ENCODE measurements at places on chromosomes 11 and 22.

DNA sequence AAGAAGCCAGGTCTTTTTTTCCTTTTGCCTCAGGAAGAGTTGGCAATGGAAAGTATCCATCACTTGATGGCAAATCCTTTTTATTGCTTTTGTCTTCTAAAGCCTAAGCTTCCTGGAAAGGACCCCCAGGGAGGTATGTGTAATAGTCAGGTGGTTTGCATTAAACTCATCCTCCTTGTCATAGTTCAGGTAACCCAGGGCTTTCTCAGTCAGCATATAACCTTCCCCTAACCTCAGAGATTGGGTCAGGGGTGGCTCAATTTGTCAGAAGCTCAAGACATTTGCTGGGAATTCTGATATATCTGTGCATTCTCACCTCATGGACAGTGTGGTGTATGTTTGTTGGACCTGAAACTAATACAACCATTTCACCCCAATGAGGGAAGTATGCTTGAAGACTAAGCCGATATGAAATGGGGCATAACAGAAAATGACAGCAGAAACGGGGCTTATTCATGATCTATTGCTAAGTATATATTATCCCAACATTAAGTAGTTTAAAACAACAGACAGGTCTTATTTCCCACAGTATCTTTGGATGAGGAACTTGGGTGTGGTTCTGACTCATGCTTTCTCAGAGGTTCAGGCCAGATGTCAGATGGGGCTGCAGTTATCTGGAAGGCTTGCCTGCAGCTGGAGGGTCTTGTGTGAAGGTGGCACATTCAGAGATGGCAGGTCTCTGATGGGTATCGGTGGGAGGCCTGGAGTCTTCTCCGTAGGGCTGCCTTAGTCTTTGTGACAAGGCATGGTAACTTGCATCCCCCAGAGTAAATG is 135.8 kb upstream of the SPON1 start:
- DNase-seq: no peak

DNA sequence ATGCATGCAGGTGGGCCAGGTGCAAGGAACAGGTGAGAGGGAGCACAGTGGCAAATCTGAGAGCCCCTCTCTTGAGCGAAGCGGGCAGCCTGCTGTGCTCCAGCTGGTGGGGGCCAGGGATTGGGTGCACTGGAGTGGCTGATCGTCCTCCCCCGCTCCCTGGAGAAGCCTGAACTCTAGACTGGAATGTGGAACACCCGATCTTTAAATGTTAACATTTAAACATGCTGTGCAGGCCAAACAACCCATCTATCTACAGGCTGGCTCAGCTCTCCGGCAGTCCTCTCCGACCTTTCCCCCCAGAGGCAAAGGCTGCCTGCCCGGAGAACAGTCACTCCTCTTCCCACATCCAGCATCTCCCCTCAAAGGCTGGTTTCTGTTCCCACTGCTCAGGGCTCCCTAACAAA is 5.1 kb downstream of the MRGPRF start:
- no peak for DNase-seq

DNA sequence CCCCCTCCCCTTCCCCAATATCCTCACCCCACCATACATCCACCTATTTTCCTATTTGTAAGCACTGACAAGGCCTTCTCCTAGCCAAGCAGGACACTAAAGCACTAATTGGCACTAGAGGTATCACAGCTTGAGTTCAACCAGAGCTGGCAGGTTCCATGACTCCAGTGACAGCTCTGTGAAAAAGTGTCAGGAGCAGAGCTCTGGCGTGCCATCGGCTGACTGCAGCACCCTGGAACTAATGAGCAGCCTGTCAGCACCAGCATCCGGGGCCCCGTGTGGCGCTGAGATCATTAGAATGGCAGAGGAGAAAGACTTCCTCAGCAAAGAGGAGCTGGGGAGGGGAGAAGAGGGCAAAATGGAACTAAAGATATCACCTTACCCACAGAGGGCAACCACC is 847.4 kb downstream of the NTM start:
- no peak for DNase-seq

DNA sequence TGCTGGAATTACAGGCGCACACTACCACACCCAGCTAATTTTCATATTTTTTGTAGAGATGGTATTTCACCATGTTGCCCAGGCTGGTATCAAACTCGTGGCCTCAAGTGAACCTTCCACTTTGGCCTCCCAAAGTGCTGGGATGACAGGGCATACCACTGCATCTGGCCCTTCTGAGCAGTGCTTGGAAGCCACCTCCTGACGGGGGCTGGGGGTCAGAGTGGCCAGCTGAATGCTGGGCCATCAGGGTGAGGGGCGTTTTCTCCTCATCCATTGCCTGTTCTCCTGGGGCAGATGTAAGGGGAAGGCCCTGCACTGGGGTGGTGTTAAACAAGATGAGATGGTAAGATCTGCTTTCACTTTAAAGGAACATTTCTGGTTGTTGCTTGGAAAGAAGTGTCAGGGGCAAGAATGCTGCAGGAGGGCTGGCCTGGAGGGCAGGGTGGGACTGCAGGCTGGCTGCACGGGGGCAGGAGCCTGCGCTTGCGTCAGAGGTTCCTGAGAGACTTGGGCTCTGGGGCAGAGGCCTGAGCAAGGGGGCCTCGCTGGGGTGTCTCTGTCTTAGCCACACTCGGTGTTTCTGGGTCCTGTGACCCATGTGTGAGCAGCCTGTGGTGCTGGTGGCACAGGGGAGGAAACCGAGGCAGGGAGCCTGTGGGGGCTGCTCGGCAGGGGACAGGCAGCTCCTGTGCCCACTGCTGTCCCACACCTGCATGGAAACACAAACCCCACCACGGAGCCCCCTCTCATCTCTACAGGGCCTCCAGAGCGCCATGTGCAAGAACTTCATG is 17.2 kb downstream of the DGCR6L start:
- no peak for DNase-seq

GRCh38 chr11:130146796-130147195 is 12.8 kb upstream of the ST14 start:
- DNase-seq: peak; percentile 5

- no peak for DNase-seq
Measured at GRCh38 chr11:57111619-57112018, 70.1 kb upstream of the LRRC55 start.

- DNase-seq: no peak
Measured at GRCh38 chr11:26904132-26904531, 89.8 kb upstream of the FIBIN start.

DNA sequence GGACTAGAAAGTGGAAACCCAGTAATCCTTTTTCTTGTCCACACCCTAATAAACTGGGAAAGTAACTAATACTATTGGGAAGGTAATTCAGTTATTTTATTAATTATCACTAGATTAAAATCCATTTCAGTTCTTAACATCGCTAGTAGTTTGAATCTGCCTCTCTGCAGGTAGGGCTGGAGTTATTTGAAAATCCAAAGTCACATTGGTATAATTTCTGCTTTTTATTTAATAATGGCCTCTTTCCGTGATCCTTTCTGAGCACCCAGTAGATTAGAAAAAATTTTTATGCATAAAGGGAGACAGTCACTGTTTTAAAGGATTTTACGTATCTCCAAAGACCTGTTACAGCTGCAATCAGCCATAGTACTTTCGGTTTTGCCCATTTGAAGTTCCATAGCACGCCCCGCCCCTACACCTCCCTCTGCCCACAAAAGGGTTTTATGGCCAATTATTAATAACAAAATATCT is 605 bp upstream of the COPB1 start:
- peak; percentile 69 for DNase-seq

DNA sequence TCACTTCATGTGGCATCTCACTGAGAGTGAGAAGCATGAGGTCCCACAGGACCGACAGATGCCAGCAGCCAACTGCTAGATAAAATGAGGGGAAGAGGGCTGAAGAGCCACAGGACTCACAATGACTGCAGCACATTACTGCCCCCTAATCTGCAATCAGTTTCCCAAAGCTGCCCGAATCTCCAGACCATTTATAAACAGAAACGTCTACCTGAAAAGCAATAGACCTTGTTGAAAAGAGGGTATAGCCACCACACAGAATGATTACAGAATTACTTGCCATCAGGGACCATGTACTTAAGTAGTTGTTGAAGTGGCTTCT is 12.4 kb upstream of the TEF start:
- no peak for DNase-seq

DNA sequence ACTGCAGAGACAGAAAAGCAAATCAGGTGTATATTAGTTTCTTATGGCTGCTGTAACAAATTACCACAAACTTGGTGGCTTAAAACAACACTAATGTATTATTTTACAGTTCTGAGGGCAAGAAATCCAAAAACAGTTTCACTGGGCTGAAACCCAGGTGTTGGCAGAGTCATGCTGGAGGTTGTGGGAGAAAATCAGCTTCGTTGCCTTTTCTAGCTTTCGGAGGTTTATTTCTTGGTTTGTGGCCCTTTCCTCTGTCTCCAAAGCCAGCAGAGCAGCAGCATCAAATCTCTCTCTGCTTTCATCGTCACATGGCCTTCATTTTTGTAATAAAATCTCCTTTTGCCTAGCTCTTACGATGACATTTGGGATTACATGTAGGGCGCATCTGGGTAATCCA is 33.0 kb upstream of the OR6M1 start:
- DNase-seq: no peak

- DNase-seq: no peak
Measured at GRCh38 chr11:126919147-126919823, 81.3 kb downstream of the KIRREL3 start.

DNA sequence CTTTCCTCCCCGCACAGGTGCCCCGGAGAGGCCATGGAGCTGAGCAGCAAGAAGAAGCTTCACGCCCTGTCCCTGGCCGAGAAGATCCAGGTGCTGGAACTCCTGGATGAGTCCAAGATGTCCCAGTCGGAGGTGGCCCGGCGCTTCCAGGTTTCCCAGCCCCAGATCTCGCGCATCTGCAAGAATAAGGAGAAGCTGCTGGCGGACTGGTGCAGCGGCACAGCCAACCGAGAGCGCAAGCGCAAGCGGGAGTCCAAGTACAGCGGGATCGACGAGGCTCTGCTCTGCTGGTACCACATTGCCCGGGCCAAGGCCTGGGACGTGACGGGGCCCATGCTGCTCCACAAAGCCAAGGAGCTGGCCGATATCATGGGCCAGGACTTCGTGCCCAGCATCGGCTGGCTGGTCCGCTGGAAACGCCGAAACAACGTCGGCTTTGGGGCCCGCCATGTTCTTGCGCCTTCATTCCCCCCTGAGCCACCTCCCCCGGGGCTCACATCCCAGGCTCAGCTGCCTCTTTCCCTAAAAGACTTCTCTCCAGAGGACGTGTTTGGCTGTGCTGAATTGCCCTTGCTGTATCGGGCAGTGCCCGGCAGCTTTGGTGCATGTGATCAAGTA is 1.3 kb downstream of the TIGD3 start:
- no peak for DNase-seq

DNA sequence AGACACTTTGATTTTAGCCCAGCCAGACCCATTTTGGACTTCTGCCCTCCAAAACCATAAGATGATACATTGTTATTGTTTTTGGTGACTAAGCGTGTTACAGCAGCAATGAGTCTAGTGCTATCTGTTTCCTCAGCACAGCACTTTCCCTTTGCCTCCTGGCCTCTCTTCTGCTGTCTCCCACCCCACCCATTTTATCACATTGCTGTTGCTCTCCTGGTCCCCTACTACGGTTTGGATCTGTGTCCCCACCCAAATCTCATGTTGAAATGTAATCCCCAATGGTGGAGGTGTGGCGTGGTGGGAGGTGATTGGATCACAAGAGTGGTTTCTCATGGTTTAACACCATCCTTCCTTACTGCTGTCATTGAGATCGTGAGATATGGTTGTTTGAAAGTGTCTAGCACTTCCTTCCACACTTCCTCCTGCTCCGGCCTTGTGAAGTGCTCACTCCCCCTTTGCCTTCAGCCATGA is 59.8 kb upstream of the CD82 start:
- DNase-seq: no peak

DNA sequence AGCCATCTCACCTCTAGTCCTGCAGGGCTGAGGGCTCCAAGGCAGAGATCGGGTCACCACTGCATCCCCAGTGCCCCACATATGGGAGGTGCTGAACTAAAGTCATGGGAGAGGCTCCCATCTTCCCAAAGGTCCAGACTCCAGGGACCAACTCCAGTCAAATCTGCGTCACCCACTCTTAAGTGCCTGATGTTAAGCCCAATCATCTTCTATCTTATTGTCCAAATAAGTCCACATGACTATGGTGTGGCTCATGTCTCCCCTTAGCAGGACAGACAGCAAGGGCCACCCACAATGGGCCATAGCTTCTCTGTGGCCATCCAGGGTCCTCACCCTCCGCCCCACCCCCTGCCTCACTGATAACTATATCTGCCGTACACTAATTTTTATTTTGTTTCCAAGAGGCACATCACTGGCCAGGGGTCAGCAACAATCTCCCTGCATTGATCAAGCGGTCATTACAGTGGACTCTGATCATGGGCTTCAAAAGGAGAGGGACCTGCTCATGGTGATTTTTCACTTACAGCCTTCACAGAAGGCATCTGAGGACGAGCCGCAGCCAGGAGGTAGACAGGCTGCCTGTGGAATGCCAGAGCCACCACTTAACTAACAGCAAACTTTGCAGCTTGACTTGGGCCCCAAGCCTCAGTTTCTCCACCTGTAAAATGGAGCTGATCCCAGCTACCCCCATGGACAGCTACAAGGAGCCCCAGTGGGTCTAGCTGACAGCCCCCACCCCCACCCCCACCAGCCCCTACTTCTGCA is 23.3 kb downstream of the MYH9 start:
- DNase-seq: no peak

DNA sequence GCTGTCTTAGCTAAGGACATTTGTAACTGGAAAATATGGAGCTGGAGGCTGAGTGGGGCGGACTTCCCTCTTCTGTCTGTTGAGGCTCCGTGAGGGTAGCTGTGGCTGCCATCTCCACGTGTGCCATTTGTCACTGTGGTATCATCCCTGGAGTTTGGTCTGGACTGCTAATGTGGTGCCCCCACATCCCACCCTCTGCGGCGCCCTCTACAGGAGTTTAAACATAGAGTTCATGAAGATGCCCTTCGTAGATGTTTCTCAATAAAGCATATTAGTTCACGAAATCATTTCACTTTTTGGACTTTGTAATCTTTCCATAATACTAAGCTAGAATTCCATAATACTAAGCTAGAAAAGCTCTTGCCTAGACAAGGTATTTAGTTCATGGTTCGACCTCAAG is 52.4 kb downstream of the TECTA start:
- no peak for DNase-seq

- no peak for DNase-seq
Measured at GRCh38 chr11:29527391-29527936, 489.4 kb downstream of the KCNA4 start.

Data from CD4-positive, alpha-beta T cell treated with Interleukin-17A for 4 hours (primary cell).